Stimulated activated CD8-positive, alpha-beta memory T cell treated with anti-CD3 and anti-CD28 coated beads, Interleukin-4, amount 100 ng/mL, for 4 hours (primary cell): ENCODE measurements at places on chromosomes 16 and 17.

- DNase-seq = no peak
Measured at GRCh38 chr16:87391324-87391949, 699 bp upstream of the MAP1LC3B start.

GRCh38 chr17:2055292-2056205 lies 646 bp downstream of the HIC1 start:
- no peak for DNase-seq

- DNase-seq = no peak
Measured at GRCh38 chr16:84483882-84484565, 20.4 kb downstream of the MEAK7 start.

DNA sequence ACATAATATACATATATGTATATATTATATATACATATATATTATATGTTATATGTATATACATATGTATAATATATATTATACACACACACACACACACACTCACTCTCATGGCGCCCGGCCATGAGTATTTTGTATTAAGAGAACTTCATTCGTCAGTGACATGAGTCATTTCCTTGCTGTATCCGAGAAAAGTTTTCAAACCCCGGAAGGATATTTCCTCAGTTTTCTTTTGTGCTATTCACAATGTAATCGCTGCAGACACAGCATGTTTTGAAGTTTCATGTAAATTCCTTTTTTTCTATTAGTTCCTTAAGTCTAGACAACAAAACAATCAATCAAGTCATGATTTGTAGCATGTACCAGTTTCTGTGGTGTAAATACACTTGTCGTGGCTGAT lies 33.3 kb downstream of the OR1D5 start:
- no peak for DNase-seq

- DNase-seq = no peak
Measured at GRCh38 chr17:340074-340473, 12.5 kb downstream of the RPH3AL start.

- no peak for DNase-seq
Measured at GRCh38 chr17:44970136-44970741, 2.1 kb upstream of the C1QL1 start.

- no peak for DNase-seq
Measured at GRCh38 chr17:76255801-76256429, 9.2 kb upstream of the UBALD2 start.

DNA sequence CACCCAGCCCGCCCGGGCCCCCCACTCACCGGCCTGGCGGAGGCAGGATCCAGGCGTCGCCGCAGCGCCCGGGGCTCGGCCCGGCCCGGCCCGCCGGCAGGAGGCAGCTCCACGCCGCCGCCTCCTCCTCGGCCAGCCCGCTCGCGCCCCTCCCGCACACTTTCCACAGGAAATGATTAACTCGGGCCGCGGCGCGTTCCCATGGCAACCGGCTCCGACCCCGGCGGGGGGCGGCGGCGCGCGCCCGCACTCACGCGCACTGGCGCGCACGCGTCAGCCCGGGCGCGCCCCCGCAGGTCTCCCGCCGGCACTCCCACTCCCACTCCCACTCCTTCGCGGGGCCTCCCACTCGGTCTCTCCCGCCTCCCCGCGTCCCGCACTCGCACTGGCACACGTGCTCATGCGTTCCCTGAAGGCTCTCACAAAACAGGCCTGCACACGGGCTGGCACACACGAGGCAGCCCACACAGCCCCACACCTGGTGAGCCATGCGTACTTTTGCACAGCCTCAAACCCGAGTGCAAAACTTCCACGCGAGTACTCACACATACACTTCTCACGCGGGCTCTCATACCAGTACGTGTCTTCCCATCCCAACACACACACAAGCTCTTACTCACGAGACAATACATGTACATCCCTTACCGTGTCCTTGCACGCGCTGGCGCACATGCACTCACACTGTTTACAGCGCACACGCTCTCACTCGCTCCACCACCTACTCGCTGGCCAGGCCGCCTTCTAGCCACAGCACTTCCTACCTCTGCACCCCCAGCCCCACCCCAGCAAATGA lies at the start of gene KIFC3:
TSS of gene KIFC3 (minus strand) at position 151 of the 793 bp plus-strand sequence. CDS start 4,248 bp downstream, outside the sequence.
- DNase-seq = peak; percentile 68

DNA sequence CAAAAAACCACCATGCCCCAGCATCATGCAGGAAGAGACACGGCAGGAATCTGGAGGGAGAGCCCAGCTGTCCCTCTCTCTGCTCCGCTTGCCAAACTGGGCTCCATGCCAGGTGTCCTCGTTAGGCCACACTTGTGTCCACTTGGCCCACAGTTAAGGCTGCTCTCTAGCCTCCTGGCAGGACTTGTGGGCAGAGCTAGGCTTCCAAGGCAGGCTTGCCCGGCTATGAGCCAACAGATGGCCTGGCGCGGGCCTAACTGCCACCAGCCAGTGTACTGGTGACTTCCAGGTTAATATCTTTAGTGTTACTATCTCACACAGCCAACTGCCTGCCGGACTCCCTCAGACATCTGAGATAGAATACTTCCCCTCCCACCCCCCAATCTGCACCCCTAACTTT lies 10.6 kb downstream of the ATP6V0D1 start:
- no peak for DNase-seq

GRCh38 chr16:17083628-17084027 lies 387.1 kb downstream of the XYLT1 start:
- no peak for DNase-seq

DNA sequence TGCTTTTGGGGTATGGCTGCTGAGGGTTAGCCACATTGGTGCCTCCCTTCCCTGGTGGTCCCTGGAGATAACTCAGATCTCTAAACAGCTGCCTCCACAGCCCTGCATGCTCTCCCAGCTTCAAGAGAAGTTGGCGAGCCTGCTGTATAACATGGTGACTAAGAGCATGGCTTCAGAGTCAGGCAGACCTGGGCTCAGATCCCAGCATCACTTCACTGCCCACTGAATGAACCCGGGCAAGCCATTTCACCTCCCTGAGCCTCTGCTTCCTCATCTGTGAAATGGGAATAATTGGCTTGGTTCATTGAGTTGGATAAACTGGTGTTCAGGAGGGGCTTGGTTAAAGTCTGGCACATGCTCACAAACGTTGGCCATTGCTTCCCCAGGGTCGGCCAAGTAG lies 16.6 kb downstream of the KIF1C start:
- DNase-seq = no peak

DNA sequence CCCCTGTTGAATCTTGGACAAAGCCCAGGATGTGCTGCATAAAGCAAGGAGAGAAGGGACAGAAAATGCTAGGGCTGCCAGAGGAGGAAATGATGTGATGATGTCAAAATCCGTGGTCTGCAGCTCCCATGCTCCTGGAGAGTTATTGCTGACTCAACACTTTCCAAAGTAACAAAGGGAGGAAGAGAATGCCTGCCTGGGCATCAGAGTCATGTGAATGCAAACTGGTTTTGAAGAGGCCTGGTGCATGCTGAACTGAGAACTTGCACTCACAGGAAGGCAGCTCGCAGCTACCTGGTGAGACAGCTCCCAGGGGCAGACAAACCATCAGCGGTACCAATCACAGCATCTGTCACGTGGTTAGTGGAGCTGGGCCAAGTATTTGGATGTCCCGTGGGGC lies 2.8 kb downstream of the MARVELD3 start:
- no peak for DNase-seq

GRCh38 chr16:16121185-16121727 lies 102.0 kb downstream of the ABCC6 start:
- DNase-seq = no peak

- DNase-seq = no peak
Measured at GRCh38 chr16:56914896-56915295, 17.0 kb upstream of the HERPUD1 start.

DNA sequence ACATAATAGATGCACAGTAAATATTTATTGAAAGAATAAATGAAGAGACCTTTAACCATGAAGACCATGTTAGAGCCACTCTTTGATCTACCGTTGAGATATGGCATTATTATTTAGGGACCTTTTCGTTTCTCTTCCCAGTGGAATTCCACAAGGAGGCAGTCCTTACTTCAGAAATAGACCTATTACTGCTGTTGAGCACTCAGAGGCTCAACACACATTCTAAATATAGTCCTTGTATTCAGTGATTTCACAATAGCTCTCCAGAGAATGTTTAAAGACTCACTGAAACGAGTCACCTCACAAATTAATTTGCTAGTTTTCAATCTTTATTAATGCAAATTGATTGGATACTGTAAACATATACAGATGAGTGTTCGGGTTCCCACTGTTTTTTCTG lies 603.8 kb downstream of the CDH8 start:
- DNase-seq = no peak

- DNase-seq = no peak
Measured at GRCh38 chr17:66625311-66625767, 209.6 kb upstream of the CACNG5 start.

GRCh38 chr16:63497408-63497807 lies 1461.2 kb upstream of the CDH8 start:
- no peak for DNase-seq

- DNase-seq = no peak
Measured at GRCh38 chr17:15967706-15968399, 22.9 kb downstream of the ADORA2B start.
